Hindlimb muscle (tissue), 1 donor: ENCODE measurements at places on chromosomes 12 and 14. TPM values are rescaled to one million over a fixed set of nuclear protein-coding genes. Genes with fewer than 3 reads are reported as not detected.
A peak's percentile ranks its signal among the peaks of the same experiment; 100 is the strongest.

The ETNK1 gene
- 21.5 TPM for polyA plus RNA-seq

The ARMH4 gene
- 5.1 TPM for polyA plus RNA-seq

The CD63 gene
- 781 TPM for polyA plus RNA-seq

The GNB3 gene
- polyA plus RNA-seq, result 32.6 TPM

The RPS6KL1 gene
- polyA plus RNA-seq, result 14.3 TPM

The TRMT5 gene
- polyA plus RNA-seq, result 18.5 TPM

The SIX4 gene
- 26.3 TPM for polyA plus RNA-seq

The GUCY2C gene
- polyA plus RNA-seq, result 0.32 TPM

The IFT81 gene
- polyA plus RNA-seq, result 13.8 TPM

The RPS26 gene
- 467 TPM for polyA plus RNA-seq

DNA sequence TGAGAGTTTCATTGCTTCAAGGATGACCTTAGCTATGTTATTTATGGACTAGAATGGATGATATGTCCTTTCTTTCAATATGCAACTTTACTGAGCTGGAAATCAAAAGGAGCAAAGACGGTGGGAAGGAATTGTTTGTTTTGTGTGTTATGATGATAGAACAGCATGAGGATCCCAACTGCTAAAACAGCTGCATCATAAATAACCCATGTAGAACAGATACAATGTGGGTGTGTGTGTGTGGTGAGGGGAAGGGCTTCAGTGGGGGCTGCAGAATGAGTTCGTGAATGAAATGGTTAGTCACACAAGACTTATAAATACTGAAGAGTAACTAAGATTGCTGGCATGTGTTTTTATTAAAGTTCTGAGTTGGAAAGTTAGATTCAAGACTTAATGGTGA, 80.1 kb downstream of the DACT1 start:
- DNase-seq, result no peak

DNA sequence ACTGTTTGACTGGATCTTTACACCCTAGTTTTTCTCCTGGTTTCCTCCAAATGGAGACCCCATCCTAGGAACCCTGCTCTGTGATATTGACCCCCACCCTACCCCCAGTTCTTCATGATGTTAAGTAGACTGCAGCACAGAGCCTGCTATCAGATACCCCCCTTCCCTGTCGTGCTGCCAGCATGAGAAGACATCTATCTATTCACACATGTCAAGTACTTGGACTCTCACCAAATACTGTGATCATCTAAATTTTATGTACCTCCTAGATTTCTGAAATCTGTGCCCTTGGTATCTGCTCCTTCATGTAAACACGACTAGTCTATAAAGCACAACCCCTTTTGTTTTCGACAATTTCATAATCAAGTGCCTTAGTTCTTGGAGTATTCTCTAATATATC, 38.9 kb downstream of the FERMT2 start:
- DNase-seq, result no peak

DNA sequence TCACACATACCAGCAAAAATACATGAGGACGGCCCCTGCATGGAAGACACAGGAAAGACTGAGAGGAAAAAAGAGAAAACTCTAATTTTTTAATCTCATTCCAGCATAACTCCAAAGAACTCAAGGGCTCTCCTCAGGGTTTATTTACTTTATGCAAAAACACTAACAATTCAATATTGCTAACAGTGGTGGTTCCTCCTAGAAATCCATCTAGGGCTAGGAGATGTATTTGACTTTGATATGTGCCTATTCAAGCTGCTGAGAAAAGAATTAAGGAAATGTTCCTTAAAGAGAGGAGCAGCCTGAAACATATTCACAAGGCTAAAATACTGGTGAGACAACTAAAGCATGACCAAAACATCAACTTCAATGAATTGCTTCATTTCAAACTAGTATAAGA, 57.0 kb downstream of the SLC25A21 start:
- DNase-seq, result no peak

DNA sequence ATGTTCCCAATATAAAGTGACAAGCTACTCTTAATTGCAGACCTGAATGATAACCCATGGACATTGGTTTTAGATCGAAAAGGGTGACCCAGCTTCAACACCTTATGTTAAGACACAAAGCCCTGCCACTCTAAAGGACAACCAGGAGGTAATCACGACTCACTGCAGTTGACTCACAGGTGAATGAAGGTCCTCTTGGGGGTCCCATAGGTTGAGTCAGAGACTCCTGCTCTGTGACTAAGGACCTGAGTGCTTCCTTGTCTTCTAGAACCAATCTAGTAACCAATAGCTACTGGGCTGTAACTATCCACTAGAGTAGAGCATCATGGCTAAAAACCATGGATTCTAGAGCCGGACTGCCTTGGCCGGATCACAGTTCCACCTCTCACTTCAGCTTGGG, 73.8 kb downstream of the KCNK10 start:
- no peak for DNase-seq

- DNase-seq, result no peak
Measured at GRCh38 chr14:30855345-30856037, 18.9 kb upstream of the COCH start.

GRCh38 chr14:50607761-50608160, 47.8 kb downstream of the ATL1 start:
- DNase-seq, result no peak

DNA sequence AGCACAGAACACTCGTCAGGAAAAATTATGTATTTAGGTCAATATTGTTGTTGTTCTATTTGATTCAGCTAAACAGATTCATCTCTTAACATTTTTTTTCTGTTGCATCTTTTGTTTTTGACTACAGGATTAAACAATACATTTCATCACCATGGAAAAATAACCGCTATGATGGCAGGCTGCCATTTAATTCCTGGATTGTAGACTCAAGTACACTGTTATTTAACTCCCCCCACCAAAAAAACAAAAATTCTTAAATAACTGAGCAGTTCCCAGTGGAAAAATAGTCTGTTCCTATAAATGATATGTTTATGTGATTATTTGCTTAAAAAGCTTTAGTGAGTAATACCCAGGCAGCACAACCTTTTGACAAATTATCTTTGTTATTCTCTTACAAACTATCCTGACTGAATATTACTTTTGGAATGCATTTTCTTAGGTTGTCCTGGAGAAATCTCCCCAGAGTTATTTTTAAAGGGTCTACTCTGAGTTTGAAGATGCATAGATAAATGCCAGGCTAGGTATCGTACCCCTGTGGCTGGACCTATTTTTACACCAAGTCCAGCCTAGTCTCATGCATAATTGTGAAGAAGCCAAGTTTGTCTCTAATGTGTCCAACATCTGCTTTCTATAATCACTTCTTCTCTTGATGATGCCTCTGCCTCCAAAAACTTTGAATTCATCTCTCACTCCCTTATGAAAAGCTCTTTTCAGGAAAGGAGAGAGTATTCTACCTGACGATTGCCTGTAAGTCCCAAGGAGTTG, 3.7 kb downstream of the KERA start:
- peak; percentile 94 for DNase-seq

GRCh38 chr14:95011445-95012006, 145.8 kb downstream of the DICER1 start:
- no peak for DNase-seq

DNA sequence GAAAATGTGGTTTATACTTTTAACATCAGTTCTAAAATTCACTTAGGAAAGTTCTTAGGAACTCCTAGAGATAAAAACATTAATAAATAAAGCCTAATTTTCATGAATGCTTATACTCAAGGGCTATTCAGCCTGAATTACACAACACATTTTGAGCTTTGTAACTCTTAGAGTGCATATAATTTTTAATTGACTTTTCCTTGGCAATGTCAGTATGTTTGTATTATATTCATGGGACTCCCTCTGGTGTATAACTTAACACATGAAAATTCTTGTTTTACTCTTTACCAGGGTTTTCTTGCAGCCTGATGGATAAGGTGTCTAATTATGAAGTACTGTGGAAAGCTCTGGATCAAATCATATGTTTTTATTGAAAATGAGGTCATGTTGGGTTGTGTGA, 150.6 kb upstream of the HMGA2 start:
- DNase-seq, result no peak

GRCh38 chr12:70813559-70813958, 107.0 kb downstream of the PTPRR start:
- DNase-seq, result no peak

DNA sequence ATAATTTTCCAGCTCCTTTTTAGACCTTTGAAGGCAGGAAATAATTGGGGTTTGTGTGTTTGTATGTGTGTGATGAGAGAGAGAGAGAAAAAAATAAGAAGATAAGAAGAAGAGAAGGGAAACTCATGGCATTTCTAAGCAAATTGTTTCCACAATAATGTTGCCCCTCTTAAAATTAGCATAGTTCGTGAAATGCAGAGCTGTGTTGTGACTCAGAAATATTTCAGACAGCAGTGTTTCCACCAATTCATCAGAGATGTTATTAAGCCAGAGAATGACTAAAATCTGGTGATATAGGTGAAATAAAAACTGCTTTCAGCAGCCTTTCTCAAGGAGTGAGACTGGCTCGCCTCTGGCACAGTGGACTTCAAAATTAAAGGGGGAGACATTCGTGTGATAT, 65.9 kb upstream of the ARHGAP5 start:
- no peak for DNase-seq

GRCh38 chr14:103205541-103205906, 82.3 kb downstream of the TNFAIP2 start:
- no peak for DNase-seq

- no peak for DNase-seq
Measured at GRCh38 chr14:100246809-100247428, 8.0 kb downstream of the YY1 start.

GRCh38 chr12:68352067-68352466, 19.9 kb upstream of the MDM1 start:
- no peak for DNase-seq

DNA sequence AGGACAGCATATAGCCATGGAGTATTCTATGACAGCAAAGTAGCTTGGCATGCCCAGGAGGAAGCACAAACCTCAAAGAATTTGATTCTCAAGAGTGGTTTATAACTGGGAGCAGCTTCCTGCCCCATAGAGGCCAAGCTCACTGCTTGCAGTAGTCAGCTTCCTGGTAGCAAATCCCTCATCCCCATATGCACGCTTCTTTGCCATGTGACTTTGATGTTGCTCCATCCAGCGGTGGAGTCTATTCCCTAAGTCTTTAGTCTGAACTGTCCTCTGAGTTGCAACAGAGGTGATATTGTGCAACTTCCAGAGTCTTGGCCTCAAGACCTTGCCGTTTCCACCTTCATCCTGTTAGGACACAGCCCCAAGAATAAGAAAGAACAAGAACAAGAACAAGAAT, 996.8 kb upstream of the TMEM132C start:
- DNase-seq, result no peak

DNA sequence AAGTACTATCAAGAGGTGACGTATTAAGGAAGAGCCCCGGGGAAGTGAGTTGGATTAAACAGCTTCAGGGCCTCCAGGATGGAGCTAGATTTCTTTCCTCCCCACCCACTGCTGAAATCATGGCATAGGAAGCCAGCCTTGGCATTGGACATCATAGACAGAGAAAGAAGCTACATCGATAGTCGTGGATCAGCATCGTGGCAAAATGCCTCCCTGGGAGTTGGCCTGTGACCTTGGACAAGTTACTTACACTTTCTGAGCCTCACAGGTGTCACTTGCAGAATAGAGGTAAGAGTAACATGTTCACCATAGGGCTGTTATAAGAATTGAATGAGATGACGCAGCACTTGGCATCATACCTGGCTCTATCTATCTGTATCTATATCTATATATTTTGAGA, 5.9 kb downstream of the ANKRD33 start:
- no peak for DNase-seq

DNA sequence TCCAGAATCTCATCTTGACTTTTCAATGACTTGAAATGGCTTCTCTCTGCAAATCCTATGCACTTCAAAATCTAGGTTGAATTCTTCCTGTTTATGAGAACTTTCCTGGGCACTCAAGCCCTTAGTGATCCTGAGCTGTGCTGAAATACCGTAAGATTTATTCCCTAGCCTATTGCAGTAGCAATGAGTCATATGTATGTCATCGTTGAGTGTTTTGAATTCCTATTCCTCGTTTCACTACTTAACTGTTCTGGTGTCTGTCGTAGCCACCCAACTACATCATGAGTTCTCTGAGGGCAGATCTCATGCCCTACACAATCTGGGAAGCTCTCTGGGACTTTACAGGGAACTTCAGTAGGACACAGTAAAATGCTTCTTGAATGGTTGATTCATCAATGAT, 190.8 kb upstream of the TMEM132C start:
- no peak for DNase-seq

DNA sequence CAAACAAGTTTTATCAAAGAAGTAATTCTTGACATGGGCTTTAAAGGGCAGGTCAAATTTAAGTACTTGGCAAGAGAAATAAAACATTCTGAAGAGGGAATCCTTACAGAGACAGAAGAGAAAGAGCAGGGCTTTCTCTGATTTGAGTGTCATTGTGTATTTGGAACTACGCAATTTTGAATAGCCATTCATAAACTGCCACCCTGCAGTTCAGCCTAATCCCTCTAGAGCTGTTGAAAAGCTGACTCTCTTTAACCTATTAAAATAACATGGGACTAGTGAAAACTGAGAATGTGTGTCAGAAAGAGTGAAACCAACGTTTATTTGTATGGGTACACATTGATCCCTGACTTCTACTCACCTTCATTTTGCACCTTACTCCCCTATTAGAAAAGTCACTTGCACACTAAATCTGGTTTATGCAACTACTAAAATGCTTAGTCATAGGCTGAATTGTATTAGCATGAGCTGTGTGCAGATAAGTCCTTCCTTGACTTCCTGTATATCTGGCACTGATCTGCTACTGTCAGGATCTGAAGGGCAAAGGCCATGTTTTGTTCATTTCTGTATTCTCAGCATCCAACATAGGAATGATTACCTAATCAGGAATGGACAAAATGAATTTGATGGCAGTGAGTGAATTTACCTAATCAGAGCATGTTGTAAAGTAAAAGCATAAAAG, 458.9 kb downstream of the NOVA1 start:
- no peak for DNase-seq

DNA sequence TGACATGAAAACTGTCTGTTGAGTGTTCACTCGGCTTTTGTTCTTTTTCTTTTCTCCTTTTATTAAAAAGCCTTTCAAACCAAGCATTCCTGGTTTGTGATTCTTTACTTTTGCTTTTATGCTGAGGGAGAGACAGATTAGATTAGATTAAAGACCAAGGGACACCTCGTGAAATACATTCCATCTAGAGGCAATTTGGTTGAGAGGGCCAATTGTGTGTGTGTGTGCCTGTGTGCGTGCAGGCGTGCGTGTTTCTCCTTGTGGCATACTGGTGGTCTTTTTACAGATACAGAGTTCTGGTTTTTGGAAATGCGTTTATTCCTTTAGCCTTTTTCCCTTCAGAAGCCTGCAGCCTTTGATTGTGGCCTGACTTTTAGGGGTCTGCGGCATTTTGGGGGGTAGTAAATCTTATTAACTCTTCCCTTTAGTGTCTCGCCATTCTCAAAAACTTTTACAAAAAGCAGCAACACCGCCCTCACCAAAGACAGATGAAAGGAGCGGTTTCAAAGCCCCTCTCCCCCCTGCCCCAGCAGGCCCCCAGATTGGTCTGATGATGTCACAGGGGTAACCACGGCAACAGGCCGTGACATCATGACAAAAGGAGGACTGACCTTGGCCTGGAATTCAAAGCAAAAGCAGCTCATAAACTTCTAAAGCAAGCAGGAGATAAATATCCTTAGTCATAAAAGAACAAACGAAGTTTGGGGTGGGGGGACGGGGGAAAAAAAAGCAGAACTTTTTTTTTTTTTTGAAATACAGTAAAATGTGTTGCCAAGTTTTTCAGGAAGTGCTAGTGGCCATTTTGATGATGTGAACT, 84.1 kb upstream of the TBX3 start:
- DNase-seq, result no peak
